ENCODE measurements at places on chromosomes 4 and X. TPM values are rescaled to one million over a fixed set of nuclear protein-coding genes. Genes with fewer than 3 reads are reported as not detected.

RTL3 gene
- total RNA-seq = 2.7 TPM

GPR143 gene
- not detected for total RNA-seq

TIGD4 gene
- not detected for total RNA-seq

DCLK2 gene
- 5.2 TPM for total RNA-seq

IGBP1 gene
- 42.1 TPM for total RNA-seq

DCAF12L1 gene
- total RNA-seq = not detected

SPON2 gene
- total RNA-seq = not detected

RNF175 gene
- total RNA-seq = not detected

SYAP1 gene
- 26.0 TPM for total RNA-seq

MAGEA12 gene
- not detected for total RNA-seq

PASD1 gene
- total RNA-seq = not detected

MAGEC2 gene
- not detected for total RNA-seq

IL3RA gene
- total RNA-seq = not detected

CTSO gene
- total RNA-seq = 10.7 TPM

GLRA2 gene
- not detected for total RNA-seq

PRDM5 gene
- 11.1 TPM for total RNA-seq

TEX13D gene
- total RNA-seq = not detected

GSTCD gene
- total RNA-seq = 25.7 TPM

TMPRSS11F gene
- total RNA-seq = not detected

All from SJSA1 (cell line).